ENCODE measurements at places on chromosomes 7 and 10. TPM values are rescaled to one million over a fixed set of nuclear protein-coding genes. Genes with fewer than 3 reads are reported as not detected.
A peak's percentile ranks its signal among the peaks of the same experiment; 100 is the strongest.

The IL2RA gene
- polyA plus RNA-seq: not detected

The NEURL1 gene
- 0.32 TPM for polyA plus RNA-seq

The KEL gene
- polyA plus RNA-seq: 0.04 TPM

The OR13A1 gene
- polyA plus RNA-seq: not detected

The CH25H gene
- polyA plus RNA-seq: not detected

The ATP6V1F gene
- 275 TPM for polyA plus RNA-seq

The MUC3A gene
- 0.77 TPM for polyA plus RNA-seq

The OR2A5 gene
- not detected for polyA plus RNA-seq

The GBX1 gene
- polyA plus RNA-seq: not detected

The UTF1 gene
- not detected for polyA plus RNA-seq

GRCh38 chr10:92184977-92185376 is 105.9 kb downstream of the CPEB3 start:
- DNase-seq: no peak

- DNase-seq: no peak
Observed at GRCh38 chr10:97765201-97765600, 6.6 kb downstream of the SFRP5 start.

- DNase-seq: no peak
Observed at GRCh38 chr7:1941464-1942242, 271.6 kb downstream of the ELFN1 start.

DNA sequence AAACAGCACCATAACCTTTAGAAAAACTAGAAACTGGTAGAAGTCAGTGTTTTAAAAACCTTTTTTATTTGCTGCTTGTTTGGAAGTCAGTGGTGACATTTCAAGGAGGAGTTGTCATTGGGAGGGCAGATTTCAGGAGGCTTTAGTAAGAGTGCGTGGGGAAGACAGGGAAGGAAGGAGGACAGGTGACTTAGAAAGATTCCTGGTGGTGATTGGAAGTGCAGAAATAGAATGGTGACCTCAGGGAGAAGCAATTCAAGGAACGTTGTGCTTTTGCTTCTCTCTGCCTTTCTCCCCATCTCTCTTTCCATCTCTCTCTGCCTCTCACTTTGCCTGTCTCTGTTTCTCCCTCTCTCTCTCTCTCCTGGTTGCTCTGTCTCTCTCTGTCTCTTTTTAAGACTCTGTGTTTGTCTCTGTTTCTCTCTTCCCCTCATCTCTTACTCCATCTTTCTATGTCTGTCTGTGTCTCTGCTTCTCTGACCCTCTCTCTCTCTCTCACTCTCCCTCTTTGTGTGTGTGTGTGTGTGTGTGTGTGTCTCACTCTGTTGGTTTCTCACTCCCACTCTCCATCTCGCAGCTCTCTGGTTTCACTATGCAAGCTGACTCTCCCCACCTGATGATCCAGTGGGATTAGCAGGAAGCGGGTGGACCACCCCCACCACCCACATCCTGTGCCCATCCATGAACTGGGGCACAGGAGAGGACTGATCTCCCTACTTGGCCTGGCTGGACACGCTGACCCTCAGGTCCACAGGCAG is 10.9 kb upstream of the PFKP start:
- DNase-seq: no peak

DNA sequence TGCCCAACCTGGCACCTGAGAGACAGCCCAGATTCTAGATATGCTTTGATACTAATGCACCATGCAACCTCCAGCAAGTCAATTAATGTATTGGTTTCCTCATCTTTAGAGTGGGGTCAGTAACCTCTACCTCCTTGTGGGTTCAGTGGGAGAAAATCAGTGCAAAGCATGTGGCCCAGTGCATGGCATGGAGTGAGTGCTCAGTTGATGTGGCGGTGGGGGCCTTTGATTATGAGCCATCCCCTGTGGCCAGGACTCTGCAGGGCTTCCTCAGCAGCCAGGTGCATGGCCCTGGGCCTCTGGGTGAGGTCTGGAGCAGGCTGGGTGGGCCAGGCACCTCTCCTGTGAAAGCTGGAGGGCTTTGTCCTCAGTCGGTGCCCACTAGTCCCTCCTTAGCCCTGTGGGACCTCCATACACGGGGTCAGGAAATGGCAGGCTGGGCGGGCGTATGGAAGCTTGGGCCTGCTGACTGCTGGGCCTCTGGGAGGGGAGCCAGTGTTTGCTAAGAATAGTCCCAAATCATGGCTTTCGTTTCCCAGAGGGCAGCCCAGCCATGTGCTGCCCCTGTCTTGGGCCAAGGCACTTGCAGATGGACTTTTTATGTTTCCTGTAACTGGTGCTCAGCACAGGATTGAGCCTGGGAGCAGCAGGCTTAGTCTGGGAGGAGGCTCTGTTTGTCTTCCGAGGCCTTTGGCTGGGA is 3.4 kb downstream of the PALD1 start:
- DNase-seq: no peak

- DNase-seq: no peak
Observed at GRCh38 chr10:27748601-27749000, 3.0 kb upstream of the MKX start.

GRCh38 chr10:35042783-35043182 is 47.4 kb downstream of the CUL2 start:
- no peak for DNase-seq

DNA sequence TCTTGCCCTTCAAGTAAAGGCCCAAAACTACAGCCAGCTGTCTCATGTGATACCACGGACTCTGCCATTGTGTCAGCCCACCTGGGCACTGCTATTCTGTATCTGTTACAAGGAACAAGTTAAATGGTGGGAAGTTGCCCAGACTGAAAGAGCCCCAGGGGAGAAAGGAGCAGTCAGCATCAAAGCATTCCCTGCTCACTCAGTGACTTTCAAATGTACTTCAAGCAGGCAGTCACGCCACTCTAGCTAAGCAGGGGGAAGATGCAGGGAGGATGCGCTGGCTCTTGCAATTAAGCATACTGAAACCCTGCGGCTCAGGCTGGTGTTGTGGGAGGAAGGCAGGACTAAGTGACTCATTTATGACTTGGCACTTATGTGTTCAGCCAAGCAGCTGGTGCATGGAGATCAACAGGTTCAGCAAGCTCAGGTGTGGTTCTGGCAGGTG is 1249.6 kb downstream of the TYW1 start:
- peak; percentile 86 for DNase-seq

DNA sequence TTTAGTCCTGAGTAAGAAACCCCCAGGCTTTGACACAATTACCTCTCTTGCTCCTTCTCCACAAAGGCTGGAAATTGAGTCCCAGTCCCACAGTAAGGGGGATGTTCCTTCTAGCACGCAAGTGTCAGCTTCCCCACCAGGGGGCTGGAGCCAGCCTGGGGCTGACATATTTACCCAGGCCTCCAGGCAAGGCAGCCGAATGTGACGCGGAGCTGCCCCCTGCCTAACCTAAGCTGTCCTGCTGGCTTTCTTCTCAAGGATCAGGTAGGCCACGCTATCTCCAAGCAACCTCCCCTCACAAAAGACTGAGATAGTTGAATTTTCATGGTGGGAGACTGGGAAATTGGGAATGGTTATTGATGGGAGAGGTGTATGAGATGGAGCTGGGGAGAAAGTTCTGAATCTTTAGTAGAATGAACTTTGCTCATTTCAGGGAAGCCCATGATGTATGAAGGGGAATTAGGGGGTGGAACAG is 19.2 kb upstream of the BMPER start:
- no peak for DNase-seq

DNA sequence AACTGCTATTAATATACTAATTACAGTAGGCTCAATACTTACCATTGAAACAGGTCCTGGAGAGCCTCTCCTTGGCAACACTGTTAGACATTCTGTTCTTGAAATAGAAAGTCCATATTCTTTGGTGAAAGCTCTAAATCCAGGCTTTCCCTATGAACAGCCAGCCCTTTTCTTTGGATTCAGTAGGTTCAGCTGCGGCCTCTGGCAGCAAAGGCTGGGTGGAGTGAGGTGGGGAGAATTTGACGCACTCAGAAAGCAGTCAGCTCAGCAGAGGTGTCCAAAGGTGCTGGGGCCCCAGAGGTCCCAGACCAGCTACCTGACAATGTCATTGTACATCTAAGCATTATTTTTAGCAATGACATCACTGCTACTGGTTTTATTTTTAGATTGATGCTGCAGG is 146.1 kb downstream of the GRK5 start:
- no peak for DNase-seq

- no peak for DNase-seq
Observed at GRCh38 chr10:101236376-101237080, 7.3 kb upstream of the LBX1 start.

DNA sequence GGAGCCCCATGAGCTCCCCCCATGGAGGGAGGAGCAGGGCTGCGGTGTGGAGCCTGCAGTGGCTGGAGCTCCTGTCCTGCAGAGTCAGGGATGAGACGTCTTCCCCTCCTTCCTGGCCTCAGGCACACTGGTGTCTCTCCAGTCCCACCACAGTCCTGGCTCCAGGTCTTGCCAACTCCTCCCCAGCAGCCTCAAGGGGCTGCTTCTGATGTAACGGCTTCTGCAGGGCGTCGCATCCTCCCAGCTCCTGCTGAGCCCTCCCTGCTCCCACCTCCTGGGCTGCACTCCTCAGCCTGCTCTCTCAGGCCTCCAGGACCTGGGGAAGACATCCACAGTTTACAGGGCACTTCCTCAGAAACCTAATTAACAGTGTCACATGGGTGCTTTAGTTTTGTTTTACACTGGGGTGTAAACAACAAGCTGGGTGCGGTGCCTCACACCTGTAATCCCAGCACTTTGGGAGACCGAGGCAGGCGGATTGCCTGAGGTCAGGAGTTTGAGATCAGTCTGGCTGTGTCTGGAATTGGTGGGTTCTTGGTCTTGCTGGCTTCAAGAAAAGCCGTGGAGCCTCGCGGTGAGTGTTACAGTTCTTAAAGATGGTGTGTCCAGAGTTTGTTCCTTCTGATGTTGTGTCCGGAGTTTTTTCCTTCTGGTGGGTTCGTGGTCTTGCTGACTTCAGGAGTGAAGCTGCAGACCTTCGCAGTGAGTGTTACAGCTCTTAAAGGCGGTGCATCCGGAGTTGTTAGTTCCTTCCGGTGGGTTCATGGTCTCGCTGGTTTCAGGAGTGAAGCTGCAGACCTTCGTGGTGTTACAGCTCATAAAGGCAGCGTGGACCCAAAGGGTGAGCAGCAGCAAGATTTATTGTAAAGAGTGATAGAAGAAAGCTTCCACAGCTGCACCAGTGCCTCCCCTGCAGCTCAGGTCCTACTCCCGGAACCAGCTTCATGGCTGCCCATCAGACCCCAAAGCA is 95.0 kb downstream of the PAXIP1 start:
- DNase-seq: no peak

- no peak for DNase-seq
Observed at GRCh38 chr7:132906193-132906835, 175.6 kb downstream of the CHCHD3 start.

DNA sequence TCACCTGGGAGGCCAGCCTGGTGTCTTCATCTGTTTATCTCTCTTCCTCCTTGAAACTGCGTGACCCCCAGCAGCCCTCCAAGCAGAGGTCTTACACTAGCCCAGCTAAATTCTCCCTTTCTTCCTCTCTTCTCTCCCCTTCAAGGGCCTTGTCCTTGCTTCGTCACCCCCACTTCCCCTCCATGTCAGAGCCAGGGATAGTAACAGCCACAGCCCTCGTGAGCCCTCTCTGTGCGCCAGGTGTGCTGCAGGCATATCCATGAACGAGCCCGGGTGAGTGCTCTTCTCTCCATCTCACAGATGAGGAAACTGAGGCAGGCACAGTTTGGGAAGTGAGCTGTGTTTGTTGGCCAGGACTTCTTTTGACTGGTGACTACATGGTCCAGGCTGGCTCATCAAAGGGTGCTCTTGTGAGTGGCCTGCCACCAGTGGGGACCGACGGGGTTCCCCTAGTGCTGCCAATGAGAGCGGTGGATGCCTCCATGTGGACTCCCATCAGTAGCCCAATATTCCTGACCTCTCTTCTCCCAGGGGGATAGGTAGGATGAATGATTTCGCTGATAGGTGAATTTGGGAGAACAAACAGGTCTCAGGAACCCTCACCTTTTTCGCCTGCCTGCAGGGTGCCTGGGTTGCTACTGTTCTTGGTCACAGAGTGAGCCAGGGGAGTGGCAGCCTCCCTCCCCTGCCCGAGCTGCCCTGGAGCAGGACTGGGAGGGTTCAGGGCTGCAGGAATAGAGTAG is 38.1 kb downstream of the ADRA2A start:
- DNase-seq: no peak

DNA sequence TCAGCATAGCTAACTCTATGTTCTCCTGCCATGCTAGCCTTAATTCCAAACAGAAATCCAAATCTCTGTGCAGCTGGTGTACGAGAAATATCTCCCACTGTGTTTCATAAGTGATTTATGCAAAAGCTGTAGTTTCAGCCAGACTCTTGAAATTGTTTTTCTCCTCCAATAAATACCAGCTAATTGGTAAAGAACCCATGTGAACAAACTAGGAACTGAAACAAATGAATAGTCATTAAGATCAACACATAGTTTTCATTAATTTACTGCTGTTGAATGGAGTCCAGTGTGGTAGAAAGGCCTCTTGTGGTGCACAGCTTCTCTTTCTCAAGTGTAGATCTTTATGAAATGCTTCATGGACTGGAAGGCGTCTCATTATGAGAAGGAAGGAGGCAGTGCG is 18.4 kb downstream of the PPP1R17 start:
- no peak for DNase-seq

GRCh38 chr7:36497775-36498174 is 108.1 kb downstream of the ANLN start:
- DNase-seq: peak; percentile 23

GRCh38 chr10:113961182-113962031 is 82.3 kb upstream of the ADRB1 start:
- no peak for DNase-seq

DNA sequence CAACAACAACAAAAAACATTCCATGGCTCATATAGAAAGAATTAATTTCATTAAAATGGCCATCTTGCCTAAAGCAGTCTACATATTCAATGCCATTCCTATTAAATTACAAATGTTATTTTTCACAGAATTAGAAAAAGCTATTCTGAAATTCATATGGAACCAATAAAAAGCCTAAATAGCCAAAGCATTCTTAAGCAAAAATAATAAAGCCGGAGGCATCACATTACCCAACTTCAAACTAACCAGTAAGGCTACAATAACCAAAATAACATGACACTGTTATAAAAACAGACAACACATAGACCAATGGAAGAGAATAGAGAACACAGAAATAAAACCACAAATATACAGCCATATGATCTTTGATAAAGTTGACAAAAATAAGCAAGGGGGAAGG is 330.4 kb downstream of the KIF20B start:
- DNase-seq: no peak

DNA sequence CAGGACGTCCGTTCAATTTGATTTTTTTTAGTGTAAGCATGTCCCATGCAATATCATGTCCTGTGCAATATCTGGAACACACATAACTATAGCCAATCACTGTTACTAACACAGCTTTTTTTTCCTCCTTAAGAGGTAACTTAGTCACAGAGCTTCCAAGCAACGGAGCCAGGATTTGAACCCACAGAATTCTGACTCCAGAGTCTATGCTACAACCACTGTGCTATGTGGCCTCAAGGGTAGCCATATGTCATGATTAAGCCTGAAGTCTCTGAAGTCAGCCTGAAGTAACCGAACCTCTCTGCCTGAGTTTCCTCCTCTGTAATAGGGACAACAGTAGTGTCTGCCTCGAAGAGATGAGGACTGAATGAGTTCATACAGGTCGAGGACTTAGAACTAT is 42.2 kb upstream of the TCF7L2 start:
- DNase-seq: no peak

- no peak for DNase-seq
Observed at GRCh38 chr10:75294518-75294865, 58.7 kb upstream of the COMTD1 start.

All from foreskin keratinocyte (primary cell).